Hepatocyte (in vitro differentiated cells): ENCODE measurements at places on chromosomes 16 and 17. TPM values are rescaled to one million over a fixed set of nuclear protein-coding genes. Genes with fewer than 3 reads are reported as not detected.

DNA sequence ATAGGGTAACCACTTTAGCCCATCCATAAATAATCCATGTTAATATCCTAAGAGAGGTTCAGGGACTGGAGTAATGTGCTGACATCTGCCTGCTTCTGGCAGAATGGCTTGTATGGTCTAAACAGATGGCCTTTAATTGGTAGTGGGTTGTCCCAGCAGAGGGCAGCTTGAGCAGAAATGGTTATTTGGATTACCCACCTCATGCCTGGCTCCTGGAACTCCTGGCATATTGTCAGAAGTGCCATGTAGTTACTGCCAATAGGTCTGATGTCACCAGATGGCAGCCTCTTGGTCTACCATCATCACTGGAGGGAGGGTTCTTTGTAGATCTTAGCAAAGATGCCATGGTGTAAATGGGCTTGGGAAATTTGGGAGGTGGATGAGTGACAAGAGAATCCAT lies 157.5 kb upstream of the SOX9 start:
- no peak for DNase-seq
- no peaks in the 10 kb centered on the region for H3K36me3 ChIP-seq
- no peaks in the 10 kb centered on the region for H3K27me3 ChIP-seq
- H3K27ac ChIP-seq: no peak overlapping the region

DNA sequence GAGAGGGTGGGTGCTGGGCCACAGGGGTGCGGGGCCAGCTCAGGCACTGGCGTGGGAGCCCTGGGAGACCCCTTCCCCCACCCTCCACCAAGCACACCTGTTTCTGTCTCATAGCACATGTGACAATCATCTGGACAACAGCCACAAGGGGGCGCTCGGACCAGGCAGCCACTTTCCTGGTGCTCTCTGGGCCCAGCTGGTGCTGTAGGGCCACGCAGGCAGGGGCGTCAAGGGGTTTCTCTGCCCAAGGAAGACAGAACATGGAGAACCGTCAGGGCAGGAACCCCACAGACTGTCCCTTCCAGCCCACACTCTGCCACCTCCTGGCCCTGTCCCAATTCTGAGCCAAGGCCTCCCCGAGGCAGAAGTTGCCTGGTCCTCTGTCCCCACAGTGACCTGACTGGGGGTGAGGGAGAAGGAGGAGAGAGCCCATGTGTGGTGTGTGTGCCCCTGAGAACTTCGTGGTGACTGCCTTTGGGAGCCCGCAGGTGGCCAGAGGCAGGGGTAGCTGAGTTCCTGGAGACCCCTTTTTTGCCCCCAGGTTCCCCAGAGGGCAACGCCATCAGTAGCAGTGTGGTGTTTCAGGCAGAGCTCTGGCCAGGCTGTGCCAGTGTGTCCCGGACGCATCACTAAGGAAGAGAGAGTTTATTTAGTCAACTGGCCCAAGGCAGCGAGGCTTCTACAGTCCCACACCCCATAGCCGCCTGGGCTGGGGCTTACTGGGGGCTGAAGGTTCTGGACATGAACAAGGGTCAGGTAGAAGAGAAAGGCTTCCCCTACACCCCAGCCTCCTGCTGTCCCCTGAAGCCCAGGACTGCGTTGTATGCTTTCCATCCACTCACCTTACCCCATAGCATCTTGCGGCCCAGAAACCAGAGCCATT lies 3.1 kb upstream of the SETD6 start:
- no peak overlapping the region for H3K4me3 ChIP-seq
- H3K27me3 ChIP-seq: no peaks in the 10 kb centered on the region
- no peak overlapping the region for H3K27ac ChIP-seq
- no peaks in the 10 kb centered on the region for H3K36me3 ChIP-seq
- peaks cover 21% of the 10 kb centered on the region for H3K4me1 ChIP-seq

DNA sequence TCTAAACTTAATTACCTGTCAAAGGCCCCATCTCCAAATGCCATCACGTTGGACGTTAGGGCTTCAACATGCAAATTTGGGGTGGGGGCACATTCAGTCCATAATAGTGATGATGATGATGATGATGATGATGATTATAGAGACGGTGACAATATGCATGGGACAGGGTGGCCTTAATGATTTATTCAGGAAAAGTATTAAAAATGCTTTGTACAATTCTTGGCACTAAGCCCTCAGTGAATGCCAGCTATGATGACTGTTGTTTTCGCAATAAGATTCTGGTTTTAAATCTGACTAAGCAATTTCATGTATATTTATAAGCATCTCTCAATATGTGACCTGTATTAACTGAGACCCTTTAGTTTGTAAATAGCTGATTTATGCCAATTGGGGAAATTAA lies 106.3 kb downstream of the C16orf95 start:
- H3K27ac ChIP-seq: no peak overlapping the region
- no peaks in the 10 kb centered on the region for H3K36me3 ChIP-seq
- no peaks in the 10 kb centered on the region for H3K4me1 ChIP-seq
- DNase-seq: no peak

DNA sequence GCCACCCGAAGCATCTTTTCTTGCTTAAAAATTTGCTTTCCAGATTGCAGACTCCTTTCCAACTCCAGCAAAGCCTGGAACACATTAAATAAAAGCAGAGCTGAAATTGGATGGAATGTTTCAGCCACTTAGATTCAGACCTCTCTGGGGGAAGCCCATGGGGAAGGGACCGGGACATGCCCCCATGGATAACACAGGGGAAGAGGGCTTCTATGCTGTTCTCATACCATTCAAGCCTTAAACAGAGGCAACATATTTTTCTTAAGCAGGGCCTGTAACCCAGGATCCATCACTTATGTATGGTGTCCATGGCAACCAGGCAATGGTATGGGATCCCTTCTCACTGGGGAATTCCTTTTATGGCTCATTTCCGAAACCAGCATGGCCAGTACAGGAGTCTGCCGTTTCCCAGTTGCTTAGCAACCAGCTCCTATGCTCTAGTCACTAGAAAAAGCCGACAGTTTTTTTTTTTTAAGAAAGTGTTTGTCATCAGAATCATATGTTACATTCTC lies 62.0 kb upstream of the MARCHF10 start:
- H3K4me3 ChIP-seq: no peak overlapping the region
- peak overlapping the region; percentile 40 for H3K27ac ChIP-seq
- no peaks in the 10 kb centered on the region for H3K27me3 ChIP-seq
- peak; percentile 69 for DNase-seq
- no peaks in the 10 kb centered on the region for H3K36me3 ChIP-seq

DNA sequence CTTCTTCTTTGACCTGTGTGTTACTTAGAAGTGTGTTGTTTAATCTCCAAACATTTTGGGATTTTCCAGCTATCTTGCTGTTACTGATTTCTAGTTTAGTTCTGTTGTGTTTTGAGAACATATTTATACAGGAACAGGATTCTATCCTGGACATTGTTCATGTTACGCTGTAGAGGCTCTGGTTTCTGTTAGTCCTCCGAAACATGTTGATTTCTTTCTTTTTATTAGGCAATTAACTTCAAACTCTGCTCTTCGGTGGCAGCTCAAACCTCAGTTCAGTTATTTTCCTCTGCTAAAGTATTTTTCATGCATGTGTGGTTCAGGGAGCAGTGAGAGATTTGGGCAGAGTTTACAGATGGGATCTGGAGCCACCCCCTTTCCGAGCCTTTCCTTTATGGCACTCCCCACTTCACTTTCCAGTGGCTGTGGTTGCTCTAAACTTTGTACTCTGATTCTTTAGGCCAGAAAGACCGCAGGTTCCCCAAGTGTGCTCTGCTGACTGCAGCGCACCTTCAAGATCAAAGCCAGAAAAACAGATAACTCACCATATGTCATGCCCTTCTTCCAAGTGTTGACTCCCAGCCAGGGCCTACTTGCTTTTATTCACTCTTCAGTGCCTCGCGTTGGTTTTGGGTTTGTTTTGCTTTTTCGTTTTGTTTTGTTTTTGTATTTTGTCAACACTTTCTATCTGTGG lies 77.6 kb upstream of the KSR1 start:
- no peaks in the 10 kb centered on the region for H3K36me3 ChIP-seq
- DNase-seq: no peak
- H3K27me3 ChIP-seq: no peaks in the 10 kb centered on the region
- peak overlapping the region; percentile 78 for H3K27ac ChIP-seq
- no peak overlapping the region for H3K4me3 ChIP-seq
- peaks cover 5% of the 10 kb centered on the region for H3K4me1 ChIP-seq

DNA sequence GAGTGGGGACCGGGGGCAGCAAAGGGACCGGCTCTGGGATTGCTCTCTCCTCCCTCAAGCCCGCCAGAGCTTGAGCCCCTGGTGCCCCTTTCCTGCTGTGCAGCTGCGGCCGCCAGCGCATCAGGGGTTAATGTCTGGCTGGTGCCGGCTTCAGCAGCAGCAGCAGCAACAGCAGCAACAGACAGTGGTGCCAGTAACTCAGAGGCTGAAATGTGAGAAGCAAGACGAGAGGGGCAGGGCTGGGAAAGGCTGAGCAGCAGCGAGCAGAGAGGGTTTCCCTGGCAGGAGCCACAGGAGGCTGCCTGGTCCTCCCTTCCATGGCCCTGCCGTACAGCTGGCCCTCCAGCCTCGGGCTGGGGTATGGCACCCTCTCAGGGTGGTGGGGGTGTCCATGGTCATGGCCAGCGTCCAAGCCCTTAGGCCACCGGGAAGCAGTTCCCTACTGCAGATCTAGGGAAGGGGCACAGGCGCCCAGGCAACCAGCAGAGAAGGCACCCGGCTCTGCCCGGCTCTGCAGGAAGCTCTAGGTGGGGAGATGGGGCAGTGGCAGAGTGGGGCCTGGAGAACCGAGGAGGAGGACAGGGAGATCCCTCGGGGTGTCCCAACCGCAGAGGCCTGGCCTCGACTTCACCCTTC lies 21.1 kb upstream of the TFAP4 start:
- H3K4me1 ChIP-seq: peaks cover 27% of the 10 kb centered on the region
- H3K27ac ChIP-seq: peak overlapping the region; percentile 86
- no peak overlapping the region for H3K4me3 ChIP-seq

- no peak overlapping the region for H3K4me3 ChIP-seq
- H3K27ac ChIP-seq: no peak overlapping the region
- peak; percentile 88 for DNase-seq
Observed at GRCh38 chr16:22321340-22322001, 24.3 kb downstream of the POLR3E start.

DNA sequence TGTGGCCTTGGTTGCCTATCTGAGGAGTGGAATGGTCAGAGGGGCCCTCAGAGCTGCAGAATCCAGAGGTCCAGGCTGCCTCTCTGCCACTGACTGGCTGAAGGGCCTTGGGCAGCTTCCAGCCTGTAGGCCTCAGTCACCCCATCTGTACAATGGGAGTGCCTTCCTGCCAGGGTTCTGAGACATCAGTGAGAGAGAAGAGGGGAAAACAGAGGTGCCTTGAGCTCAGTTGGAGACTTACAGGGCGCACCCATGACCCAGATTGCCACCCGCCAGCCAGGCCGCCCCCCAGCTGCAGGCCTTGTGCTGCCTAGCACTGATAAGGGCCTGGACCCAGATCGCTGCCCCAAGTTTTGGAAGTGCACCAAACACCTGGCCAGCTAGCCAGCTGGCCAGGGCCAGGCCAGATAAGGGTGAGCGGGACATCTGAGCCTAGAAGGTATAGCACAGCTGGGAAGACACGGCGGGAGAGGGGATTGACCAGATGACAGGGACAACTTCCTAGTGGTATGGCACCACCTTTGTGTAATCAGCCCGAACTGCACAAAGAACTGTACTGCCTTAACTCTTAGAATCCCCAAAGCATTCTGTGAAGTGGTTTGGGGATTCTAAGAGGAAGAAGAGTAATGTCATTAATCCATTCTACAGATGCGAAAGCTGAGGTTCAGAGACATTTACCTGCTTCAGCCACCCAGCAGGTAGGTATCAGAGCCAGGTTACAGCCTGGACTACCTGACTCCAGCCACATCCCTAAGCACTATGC lies 1.4 kb downstream of the SLC4A1 start:
- no peak overlapping the region for H3K27ac ChIP-seq
- H3K36me3 ChIP-seq: no peaks in the 10 kb centered on the region
- DNase-seq: no peak
- no peak overlapping the region for H3K4me3 ChIP-seq
- H3K4me1 ChIP-seq: no peaks in the 10 kb centered on the region
- H3K27me3 ChIP-seq: no peaks in the 10 kb centered on the region

DNA sequence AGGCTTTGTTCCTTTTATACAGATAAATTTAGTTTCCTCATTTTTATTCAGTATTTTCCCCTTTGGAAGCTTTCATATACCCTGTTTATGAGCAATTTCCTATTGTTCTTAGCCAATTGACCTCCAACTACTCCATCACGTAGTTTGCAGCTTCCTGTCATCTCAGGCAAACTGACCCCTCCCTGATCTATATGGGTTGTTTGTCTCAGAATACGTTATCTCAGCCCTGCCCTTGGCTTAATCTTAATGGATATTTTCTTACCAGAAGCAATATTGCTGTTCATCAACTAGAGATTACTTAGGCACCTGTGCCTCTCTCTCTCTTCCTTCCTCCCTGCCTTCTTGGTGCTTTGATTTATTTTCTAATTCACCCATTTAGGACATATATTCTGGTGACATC lies 81.2 kb downstream of the ZNF18 start:
- H3K27ac ChIP-seq: no peak overlapping the region
- no peak for DNase-seq
- no peak overlapping the region for H3K4me3 ChIP-seq
- no peaks in the 10 kb centered on the region for H3K27me3 ChIP-seq
- H3K36me3 ChIP-seq: no peaks in the 10 kb centered on the region

GRCh38 chr17:81252326-81252986 lies 13.3 kb downstream of the NDUFAF8 start:
- DNase-seq: no peak
- H3K27me3 ChIP-seq: no peaks in the 10 kb centered on the region
- no peaks in the 10 kb centered on the region for H3K36me3 ChIP-seq
- no peak overlapping the region for H3K4me3 ChIP-seq

GRCh38 chr17:16406742-16407674 lies 8.4 kb upstream of the TRPV2 start:
- DNase-seq: peak; percentile 56
- no peaks in the 10 kb centered on the region for H3K27me3 ChIP-seq
- H3K4me1 ChIP-seq: peaks cover 5% of the 10 kb centered on the region
- peak overlapping the region; percentile 51 for H3K27ac ChIP-seq
- peak overlapping the region; percentile 83 for H3K4me3 ChIP-seq

- peak; percentile 47 for DNase-seq
- H3K27ac ChIP-seq: no peak overlapping the region
- no peak overlapping the region for H3K4me3 ChIP-seq
- H3K27me3 ChIP-seq: no peaks in the 10 kb centered on the region
- no peaks in the 10 kb centered on the region for H3K4me1 ChIP-seq
Observed at GRCh38 chr17:17141860-17142552, 64.1 kb downstream of the PLD6 start.

GRCh38 chr17:67672592-67673335 lies 45.0 kb upstream of the NOL11 start:
- no peaks in the 10 kb centered on the region for H3K27me3 ChIP-seq
- DNase-seq: no peak
- no peak overlapping the region for H3K27ac ChIP-seq
- no peak overlapping the region for H3K4me3 ChIP-seq
- H3K36me3 ChIP-seq: no peaks in the 10 kb centered on the region

GRCh38 chr16:75225678-75226515 lies 7.1 kb downstream of the CTRB1 start:
- no peak overlapping the region for H3K4me3 ChIP-seq
- H3K36me3 ChIP-seq: no peaks in the 10 kb centered on the region
- DNase-seq: no peak
- no peak overlapping the region for H3K27ac ChIP-seq
- no peaks in the 10 kb centered on the region for H3K4me1 ChIP-seq

GRCh38 chr17:30413109-30413508 lies 34.4 kb downstream of the CPD start:
- no peak overlapping the region for H3K27ac ChIP-seq
- no peak overlapping the region for H3K4me3 ChIP-seq
- DNase-seq: no peak
- no peaks in the 10 kb centered on the region for H3K36me3 ChIP-seq
- no peaks in the 10 kb centered on the region for H3K27me3 ChIP-seq
- H3K4me1 ChIP-seq: no peaks in the 10 kb centered on the region

Gene SYCE1L
- 2.6 TPM in 1 of 2 replicates, not detected in the other for total RNA-seq

Gene ARHGDIG
- 0.48 TPM in 1 of 2 replicates, not detected in the other for total RNA-seq

Gene ZG16
- total RNA-seq: 2.1 and 3.0 TPM in 2 replicates

Gene PFAS
- 10.5 and 18.8 TPM in 2 replicates for total RNA-seq

Gene CIITA
- 0.08 TPM in 1 of 2 replicates, not detected in the other for total RNA-seq

Gene TP53TG3F
- not detected in 2 replicates for total RNA-seq

Gene TSPOAP1
- total RNA-seq: 10.0 and 15.4 TPM in 2 replicates

Gene ATF7IP2
- total RNA-seq: 54.5 and 68.7 TPM in 2 replicates
